ENCODE measurements at places on chromosomes 5 and 9.

DNA sequence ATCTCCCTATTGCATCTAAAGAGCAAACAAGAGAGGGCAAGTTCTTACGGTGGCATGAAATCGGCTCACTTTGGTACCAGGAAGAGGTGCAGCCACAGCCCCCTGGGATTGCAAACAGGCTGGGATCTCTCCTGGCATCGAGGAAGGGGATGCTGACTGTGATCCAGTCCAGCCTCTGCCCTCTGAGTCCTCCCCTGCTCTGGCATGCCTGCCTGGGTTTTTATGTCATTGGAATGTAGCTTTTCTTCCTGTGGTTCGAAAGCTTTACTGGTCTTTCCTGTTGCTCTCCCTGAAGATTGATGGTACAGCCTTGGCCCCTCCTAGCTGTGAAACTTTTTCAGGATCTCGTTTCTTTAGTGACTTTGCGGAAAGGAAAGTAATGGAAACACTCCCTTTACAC is 6.6 kb downstream of the SLC46A2 start:
- no peak for DNase-seq

- DNase-seq = no peak
Measured at GRCh38 chr5:24783596-24783995, 138.8 kb upstream of the CDH10 start.

DNA sequence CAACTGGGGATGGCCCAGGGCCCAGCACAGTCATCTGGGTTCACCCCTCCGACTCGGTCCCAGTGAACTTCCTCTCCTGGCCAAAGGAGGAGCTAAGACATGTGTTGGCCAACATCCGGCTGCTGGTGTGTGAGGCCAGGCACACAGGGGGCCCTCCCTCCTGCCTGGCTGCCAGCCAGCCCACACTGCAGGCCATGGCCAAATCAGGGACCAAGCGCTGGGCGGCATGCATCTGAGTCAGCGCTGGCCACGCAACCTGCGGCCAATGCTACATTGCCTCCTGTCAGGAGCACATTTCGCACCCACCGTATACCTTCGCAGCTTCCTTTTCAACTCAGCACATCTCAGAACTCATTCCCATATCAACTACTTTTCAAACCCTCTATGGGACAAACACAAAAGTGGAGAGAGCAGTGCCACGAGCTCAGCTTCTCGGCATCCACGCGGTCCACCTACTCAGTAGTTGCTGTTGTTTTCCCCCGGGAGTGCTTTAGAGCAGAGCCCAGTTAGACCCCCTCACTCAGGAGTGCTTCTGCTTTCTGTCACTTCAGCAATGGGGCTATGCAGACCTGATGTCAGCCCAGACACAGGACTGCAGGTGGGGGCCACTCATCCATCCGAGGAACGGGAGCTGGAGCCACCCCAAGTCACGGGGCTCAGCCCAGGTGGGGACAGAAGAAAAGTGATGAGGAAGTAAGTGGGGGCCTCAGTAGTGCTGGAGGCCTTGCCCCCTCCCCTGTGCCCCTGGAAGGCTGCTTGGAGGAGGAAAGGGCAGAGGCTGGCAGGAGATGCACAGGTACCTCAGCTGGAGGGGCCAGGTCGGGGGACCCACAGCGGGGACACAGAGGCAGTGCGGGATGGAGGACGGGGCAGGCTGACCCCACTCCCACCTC is 13.9 kb downstream of the NINJ1 start:
- no peak for DNase-seq

- DNase-seq = no peak
Measured at GRCh38 chr5:53041071-53041692, 52.0 kb downstream of the ITGA2 start.

DNA sequence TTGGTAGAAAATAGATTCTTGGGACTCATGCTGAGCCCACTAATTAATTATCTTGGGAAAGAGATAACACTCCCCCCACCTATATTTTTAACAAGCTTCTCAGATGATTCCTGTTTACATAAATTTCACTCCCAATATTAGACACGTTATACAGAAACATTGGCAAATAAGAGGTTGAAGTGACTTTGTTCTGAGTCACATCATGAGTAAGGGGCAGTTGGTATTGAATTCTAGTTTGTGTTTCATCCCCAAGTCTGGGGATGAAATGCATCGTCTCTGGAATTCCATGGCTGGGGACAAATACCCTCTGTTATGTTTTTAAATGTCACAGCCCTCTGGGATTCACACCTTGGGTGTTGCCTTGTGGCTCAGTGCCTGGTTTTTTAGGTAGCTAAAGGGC is 41.0 kb downstream of the BASP1 start:
- no peak for DNase-seq

DNA sequence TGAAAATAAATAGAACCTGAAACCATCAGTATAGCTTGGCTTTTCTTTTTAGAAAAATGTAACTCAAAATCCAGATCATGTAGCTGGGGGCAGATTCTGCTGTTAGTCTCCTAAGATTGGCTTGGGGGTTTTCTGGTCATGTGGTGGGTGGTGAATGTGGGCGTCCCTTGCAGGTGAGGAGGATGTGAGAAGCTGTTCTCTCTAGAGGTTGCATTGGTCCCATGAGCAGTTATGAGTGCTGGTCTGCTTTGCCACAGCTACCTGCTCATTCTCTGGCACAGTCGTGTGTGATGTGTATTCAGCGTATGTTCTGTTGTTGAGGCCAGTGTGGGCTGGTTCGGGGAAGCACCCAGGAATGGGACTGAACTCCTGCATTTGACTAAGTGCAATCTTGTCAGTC is 466.8 kb downstream of the DIRAS2 start:
- no peak for DNase-seq

GRCh38 chr5:40774623-40775022 is 18.9 kb upstream of the TTC33 start:
- no peak for DNase-seq

GRCh38 chr5:133285583-133286021 is 233.8 kb downstream of the HSPA4 start:
- no peak for DNase-seq

DNA sequence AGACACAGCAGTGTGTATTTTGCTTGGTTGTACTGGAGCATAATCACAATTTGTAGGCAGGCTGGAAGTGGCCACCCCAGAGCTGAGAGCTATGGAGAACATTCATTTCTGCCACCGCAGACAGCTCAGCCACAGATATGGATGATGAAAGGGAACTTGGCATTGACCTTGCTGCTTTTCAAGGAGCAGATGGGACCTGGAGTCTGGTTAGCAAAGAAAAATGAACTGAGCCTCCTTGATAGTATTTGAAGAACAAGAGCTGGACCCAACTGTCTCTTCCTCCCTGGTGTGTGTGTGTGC is 395.2 kb upstream of the ZNF462 start:
- DNase-seq = no peak

DNA sequence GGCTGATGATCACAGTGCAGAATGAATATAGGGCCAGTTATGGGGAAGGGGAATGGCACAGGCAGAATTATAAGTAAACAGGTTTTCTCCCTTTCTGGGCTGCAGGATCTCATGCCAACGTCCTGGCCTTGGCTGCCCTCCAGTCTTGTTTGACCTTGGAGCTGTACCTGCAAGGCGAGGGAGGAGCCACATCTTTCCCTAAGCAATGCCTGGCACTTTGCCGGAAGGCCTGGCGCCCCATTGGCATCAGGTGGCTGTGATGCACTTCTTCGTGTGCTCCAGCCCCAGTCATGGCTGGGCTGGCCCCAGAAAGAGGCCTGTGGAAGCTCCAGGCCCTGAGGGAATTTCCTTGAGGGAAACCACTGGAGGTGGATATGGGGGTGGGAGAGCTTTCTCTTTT is 16.7 kb upstream of the IQGAP2 start:
- DNase-seq = no peak

DNA sequence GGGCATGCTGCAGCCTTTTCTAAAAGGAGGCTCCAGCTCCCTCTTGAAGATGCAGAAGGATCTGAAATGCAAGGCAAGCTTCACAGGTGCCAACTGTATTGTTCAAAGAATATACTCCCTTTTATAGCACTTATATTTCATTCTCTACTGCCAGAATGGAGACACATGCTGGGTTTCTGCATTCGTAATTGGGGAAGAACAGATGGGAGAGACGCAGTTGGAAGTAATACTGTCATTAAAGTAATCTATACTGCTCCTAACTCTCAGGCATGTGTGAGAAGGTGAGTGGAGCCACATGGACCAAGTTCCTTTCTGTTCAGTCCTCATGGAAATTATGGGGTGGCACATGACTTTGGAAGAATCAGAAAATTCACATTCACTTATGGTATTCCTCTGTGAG is 226.4 kb downstream of the TRIM32 start:
- DNase-seq = no peak

GRCh38 chr5:17316970-17317459 is 99.6 kb downstream of the BASP1 start:
- no peak for DNase-seq

- no peak for DNase-seq
Measured at GRCh38 chr5:100706776-100707175, 171.6 kb downstream of the FAM174A start.

DNA sequence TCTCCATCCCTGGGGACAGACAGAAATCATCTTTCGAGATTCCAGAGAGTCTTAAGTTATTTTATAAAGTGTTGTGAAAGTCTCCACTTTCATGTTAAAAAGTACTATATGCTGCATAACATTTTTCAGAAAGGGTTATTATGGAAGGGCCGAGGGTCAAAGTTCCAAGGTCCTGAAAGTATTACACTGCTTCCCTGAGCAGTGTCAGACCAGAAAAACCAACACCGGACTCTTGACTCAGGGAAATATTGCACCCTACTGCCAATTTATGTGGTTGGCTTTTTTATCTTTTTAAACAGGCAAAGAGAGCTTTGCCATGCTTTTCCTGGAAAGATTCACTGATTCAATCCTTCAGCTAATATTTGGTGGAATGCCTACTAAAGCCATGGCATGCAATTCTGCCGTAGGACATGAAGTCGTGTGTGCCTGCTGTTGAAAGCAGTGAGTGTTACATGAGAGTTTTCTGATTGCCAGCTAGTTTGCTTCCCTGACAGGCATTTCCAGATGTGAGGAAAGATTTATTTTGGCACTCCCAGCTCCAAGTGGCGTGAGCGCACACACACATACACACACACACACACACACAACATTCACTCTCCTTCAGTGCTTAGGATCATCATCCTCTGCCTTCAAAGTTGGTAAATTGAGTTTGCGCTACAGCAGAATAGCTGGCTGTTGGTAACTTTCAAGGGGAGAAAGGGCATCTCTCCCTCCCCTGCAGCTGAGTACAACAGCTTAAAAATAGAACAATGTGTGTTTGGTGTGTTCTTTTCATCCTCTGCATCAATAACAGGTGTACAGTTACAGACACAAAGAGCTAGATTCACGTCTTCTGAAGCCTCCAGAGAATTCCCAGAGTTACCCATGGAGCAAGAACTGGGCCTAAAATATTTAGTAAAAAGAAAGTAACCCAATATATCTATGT is 45.6 kb downstream of the SLC1A3 start:
- DNase-seq = no peak

DNA sequence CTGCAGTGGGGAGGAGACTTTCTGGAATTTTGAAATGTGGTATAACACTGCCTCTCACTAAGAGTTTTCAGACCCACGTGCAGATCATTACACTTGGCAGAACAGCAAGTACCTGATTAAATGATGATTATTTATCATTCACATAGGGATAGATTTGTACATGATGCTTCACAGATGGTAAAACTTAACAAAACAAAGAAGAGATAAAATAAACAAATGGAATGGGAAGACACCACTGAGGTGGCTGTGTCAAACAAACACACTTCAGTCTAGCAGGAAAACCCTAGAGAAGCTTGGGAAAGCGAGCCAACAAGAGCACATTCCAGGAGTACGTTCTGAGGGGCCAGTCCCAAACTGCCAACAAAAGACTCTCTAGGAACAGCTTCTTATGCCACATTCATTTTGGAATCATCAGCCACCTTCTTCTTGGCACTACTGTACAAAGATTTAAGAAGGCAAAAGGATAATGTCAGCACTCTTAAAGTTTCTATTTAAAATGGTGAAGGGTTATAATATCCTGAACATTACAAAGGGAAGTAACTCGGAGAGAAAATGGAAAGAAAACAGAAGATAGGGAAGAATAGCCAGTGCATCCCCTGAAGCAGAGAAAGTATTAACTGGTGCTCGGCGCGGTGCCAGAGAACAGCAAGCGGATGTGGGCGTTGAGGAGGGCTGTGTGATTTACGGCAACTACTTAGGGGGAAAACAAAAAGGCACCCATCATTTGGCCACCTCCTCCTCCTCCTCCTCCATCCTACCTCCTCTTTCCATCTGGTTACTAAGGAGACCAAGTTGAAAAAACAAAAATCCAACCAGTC is 1.6 kb downstream of the MED27 start:
- DNase-seq = peak; percentile 58

DNA sequence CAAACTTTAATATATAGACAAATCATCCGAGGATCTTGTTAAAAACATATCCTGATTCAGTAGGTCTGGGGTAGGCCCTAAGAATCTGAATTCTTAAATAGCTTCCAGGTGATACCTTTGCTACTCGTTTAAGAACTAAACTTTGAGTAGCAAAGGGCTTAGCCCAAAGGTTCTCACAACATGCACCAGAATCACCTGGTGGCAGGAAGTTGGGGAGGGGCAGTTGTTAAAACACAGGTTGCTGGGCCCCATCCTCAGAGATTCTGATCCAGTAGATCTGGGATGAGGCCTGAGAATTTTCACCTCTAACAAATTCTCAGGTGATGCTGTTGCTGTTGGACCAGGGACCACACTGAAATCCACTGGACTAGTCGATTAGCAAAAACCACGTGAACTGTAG is 20.0 kb upstream of the RGMB start:
- DNase-seq = no peak

DNA sequence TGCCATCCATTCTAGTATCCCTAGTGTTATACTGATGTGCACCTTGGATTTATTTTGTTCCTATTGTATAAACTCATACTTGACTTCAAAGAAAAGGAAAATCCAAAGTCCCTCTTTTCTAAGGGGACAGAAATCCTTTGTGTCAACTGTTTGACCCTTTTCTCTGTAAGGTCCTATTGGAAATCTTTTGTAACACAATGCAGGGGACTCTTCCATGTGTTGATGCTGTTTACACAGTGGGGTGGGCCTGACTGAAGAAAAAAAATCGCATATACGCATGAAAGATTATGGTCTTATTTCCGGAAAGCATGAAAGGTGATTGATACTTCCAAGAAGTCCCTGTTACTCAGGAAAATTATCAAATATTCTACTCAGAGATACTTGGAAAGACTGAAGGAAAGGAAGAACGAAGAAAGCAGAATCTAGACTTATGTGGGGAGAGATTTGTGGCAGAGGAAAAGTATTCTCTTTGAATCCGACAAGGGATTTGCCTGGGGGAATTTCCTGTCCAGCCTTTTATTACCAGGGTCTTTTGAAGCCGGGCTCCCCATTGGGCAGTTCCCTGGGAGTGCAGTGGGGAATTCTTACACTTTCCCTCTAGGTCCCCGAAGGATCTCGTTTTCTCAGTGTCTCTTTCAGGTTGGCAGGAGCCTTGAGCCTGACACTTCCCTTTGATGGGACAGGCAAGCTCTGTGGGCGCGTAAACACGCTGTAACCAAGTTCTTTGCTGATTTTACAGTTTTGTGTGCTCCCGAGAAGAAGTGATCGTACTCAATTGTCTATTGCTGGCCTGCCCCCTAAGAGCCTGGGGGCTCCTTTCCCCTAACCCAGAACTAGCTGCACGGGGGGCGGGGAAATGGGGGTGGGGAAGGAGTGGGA is 779 bp upstream of the VCAN start:
- DNase-seq = no peak

GRCh38 chr9:78783743-78784142 is 486.8 kb downstream of the PSAT1 start:
- DNase-seq = no peak

- no peak for DNase-seq
Measured at GRCh38 chr5:150989695-150990094, 30.7 kb upstream of the GPX3 start.

GRCh38 chr9:129143031-129143927 is 32.1 kb downstream of the PTPA start:
- peak; percentile 49 for DNase-seq

GRCh38 chr5:2892466-2893000 is 141.1 kb upstream of the IRX2 start:
- no peak for DNase-seq
